ENCODE measurements at places on chromosomes 7 and 10.

- DNase-seq = no peak
Observed at GRCh38 chr7:22597844-22598243, 97.9 kb upstream of the STEAP1B start.

- DNase-seq = no peak
Observed at GRCh38 chr10:16986082-16986405, 143.6 kb downstream of the CUBN start.

DNA sequence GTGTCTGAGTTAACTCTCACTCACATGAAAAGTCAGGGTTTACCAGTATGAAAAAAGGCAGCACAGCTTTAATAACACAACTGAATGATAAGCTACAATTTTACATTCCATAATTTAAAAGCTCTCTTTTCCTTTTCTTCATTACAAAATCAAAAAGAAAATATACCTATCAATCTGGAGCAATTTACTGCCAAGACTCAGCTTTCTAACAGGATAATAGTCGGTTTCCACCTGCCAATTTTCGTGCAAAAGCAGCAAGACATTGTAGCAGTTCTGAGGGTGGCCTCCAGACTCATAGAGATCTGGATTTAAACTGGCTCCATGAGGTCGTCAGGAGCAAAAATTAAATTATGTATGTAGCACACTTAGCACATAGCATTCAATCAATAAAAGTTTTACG lies 191.0 kb downstream of the GLI3 start:
- no peak for DNase-seq

GRCh38 chr10:29229258-29229705 lies 59.6 kb upstream of the LYZL1 start:
- no peak for DNase-seq

- no peak for DNase-seq
Observed at GRCh38 chr7:137882261-137882668, 35.5 kb upstream of the DGKI start.

DNA sequence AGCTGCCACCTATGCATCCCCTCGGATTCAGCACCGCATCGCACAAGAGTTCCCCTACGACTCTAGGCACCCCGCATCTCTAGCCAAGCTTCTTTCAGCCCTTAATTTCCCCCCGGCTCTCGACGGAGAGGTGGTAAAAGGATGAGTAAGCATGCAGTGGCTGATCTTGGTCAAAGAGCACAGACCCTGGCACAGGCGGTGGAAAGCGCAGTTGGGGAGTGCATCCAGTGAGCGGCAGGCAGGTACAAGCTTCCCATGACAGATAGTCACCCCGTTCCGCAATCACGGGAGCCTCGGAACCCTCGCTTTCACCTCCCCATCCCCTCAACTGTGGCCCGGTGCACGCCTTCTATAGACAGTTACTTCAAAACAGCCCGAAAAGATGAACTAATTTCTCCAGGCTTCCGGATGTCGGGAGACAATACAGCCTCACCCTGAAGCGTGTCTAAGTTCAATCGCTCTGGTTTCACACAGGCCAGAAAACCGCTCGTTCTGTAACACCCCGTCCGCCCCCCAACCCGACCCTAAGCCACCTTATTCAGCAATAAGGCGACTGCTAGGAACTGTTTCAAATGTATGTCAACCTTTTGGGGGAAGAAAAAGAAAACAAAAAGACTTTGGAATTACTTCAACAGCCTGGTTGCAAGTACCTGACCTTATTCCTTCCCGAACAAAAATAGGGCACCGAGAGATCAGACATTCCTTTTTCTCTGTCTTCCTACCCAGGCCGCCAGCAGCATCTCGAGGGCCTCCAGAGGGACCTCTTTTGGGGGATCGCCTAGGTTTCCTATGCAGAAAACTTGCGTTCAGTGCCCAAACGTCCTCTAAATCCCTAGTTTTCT lies 1.4 kb downstream of the RHEB start:
- peak; percentile 63 for DNase-seq

DNA sequence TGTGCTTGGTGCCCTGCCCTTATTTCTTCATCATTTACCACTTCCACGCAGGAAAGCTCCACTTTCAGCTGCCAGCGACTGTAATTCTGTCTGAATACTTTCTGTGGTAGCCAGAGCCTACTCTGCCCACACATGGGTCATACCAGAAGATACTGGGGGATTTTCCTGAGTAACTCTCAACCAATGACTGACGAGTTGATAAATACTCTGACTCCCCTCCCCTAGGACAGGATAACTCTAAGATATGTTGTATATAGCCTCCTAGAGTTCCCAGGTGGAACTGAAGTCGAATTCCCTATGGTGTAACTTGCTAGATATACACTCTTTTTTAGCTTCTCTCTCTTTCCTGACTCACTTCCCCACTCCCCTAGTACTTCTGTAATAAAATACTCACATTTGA lies 29.8 kb downstream of the SEM1 start:
- no peak for DNase-seq

GRCh38 chr7:68269405-68269804 lies 1272.8 kb downstream of the TYW1 start:
- no peak for DNase-seq

- no peak for DNase-seq
Observed at GRCh38 chr7:41942468-41943093, 239.7 kb upstream of the INHBA start.

GRCh38 chr7:29045258-29046086 lies 87.3 kb upstream of the TRIL start:
- no peak for DNase-seq

DNA sequence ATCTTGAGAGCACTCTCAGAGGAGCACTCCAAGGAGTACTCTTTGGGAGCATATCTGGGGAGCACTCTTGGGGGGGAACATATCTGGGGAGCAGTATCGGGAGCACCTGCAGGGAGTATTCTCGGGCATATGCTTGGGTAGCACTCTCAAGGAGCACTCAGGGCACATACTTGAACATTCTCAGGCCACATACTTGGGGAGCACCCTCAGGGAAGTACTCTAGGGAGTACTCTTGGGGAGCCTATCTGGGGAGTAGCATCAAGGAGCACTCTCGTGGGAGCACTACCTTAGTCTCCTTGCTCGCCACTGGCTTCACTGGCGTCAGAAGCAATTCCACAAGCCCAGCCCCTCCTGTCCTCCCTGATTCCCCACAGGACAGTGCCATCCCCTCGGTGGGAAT lies 31.5 kb upstream of the TNRC18 start:
- DNase-seq = no peak

- DNase-seq = no peak
Observed at GRCh38 chr7:47693216-47693615, 111.3 kb upstream of the TNS3 start.

- no peak for DNase-seq
Observed at GRCh38 chr10:8221451-8221850, 167.0 kb downstream of the GATA3 start.

DNA sequence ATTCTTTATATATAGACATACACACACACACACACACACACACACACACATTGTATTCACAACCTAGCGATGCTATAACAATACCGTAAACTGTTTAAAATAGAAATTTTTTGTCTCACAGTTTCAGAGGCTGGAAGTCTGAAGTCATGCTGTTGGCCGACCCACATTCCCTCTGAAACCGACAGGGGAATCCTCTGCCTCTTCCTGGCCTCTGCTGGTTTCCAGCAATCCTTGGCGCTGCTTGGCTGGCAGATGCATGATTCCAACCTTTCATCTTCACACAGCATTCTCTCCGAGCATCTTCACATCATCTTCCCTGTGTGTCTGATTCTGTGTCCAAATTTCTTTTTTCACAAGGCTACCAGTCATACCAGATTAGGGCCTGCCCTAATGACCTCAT lies 94.8 kb downstream of the CCDC71L start:
- DNase-seq = no peak

GRCh38 chr7:154978017-154978416 lies 24.9 kb downstream of the PAXIP1 start:
- DNase-seq = no peak

DNA sequence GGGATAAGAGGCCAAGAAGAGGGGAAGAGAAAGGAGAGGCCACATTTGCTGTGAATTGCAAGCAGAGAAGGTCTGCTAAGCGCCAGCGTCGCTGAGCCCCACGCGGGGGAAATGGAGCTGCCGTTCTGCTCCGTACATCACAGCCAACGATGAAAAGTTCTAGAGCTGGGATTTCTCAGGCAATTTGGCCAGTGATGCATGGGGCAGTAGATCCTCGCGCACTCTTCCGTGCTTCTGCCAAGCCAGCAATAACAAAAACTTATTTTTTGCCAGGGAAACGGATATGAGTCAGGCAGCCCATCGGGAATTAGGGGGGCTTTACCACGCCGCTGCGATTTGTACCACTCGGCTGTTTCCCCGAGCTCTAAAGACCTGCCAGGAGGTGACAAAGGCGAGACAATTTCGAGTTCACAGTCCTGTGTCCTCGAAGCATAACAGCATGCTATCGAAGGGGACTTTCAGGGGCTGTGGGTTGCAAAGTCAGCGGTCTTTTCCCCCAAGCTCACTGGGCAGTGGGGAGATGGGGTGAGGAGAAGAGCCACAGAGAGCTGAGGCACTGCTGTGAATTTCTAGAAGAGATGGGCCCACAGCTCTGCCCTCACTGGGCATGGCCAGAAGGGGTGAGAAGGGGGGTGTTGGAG lies 30.0 kb upstream of the SLF2 start:
- DNase-seq = no peak

GRCh38 chr7:50448823-50449222 lies 1.3 kb downstream of the FIGNL1 start:
- no peak for DNase-seq

DNA sequence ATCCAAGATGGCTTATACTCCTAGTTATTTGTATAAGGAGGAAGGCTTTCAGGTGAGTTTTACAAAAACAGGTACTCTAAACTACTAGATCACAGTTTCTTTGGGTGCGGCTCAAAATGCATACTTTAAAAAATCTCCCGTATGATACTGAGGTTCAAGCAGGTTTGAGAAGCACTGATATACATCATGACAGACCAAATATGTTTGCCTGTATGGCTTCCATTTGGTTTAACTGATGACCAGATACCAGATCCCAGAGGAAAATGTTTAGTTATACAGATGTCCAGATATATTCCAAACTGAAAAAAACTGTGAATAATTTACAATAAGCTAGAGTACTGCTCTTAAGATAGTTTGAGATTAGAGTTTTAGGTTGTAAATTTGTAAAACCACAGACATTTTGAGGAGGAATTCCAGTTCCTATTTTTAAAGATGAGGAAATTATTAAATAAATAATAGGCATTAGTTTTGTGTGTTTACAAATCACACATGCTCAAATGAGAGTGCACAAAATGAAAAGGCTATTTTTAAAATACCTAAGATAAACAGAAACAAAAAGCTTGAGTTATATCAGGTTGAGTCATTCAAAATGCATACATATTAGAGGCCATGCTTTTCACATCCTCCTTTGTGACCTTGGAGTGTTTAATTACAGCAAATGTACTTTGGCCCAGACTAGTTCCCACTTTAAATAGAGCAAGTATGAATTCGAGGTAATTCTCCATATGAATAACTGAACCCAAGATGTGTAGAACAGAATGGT lies 60.5 kb downstream of the SEMA3C start:
- no peak for DNase-seq

DNA sequence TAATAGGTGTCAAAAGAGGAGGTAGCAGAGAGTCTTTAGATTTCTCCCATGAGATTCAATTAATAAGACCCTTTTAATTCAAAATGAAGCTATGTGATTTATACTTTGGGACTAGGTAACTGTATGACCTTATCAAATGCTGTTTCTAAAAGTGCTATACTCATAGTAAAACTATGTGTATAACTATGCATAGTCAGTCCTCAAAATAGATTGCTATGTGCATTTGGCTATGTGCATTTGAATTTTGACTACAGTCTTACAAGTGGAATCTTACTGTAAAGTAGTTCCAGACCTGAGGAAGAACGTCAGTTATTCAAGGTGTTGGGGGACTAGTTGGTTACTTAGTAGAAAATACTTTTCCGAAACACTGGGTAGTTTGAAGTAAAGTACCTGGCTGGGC lies 36.9 kb downstream of the ADD3 start:
- DNase-seq = no peak

GRCh38 chr10:98446151-98446660 lies 529 bp downstream of the HPS1 start:
- DNase-seq = peak; percentile 44

GRCh38 chr10:78892338-78893176 lies 176.2 kb upstream of the ZMIZ1 start:
- no peak for DNase-seq

- no peak for DNase-seq
Observed at GRCh38 chr7:28190077-28190710, 9.6 kb upstream of the JAZF1 start.

- DNase-seq = no peak
Observed at GRCh38 chr10:89085153-89085552, 94.6 kb downstream of the FAS start.

GRCh38 chr10:43965918-43966570 lies 317.4 kb upstream of the ZNF32 start:
- DNase-seq = no peak

- no peak for DNase-seq
Observed at GRCh38 chr10:97511711-97512440, 13.2 kb downstream of the UBTD1 start.

GRCh38 chr10:51137756-51138529 lies 63.7 kb downstream of the PRKG1 start:
- DNase-seq = no peak

- DNase-seq = no peak
Observed at GRCh38 chr7:152411389-152411788, 24.4 kb downstream of the KMT2C start.

DNA sequence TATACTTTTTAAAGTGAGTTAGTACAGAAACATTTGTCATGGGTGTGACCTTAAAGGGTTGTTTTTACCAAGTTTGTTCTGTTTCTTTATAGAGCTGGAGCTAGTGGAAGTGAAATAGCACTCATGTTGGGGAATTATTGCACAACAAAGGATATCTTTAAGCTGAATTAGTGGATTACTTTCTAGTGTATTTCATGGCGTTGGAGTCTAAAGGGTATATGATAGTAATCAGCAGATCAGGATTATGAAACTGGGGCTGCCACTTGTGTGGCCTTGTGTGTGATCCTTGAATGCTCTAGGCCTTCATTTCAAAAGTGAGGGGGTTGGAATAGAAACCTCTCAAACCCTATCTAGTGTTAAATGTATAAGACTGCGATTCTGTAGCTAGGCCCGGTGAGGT lies 123.6 kb downstream of the LYZL1 start:
- no peak for DNase-seq

DNA sequence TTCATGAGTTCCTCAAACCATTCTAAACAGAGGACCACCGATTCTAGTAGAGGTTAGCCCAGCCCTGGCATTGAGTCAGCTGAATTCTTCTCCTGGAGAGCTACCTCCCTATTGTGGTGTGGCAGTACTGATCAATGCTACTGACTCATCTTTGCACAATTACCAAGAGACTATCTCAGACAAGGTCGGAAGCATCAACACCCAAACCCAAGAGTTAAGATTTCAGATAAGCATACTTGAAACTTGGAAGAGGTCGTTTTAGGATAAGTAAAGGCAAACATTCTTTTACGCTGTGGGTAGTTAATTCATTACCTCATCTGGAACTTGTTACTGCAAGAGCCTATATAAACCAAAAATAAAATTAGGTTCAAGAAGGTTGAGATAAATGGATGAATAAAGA lies 154.6 kb upstream of the NRBF2 start:
- DNase-seq = no peak
